ENCODE measurements at places on chromosomes 6 and 20. TPM values are rescaled to one million over a fixed set of nuclear protein-coding genes. Genes with fewer than 3 reads are reported as not detected.

- no peak for DNase-seq
Measured at GRCh38 chr6:159461266-159461665, 231.8 kb downstream of the SOD2 start.

GRCh38 chr6:37207903-37208456 lies 38.0 kb downstream of the PIM1 start:
- peak; percentile 95 for DNase-seq

DNA sequence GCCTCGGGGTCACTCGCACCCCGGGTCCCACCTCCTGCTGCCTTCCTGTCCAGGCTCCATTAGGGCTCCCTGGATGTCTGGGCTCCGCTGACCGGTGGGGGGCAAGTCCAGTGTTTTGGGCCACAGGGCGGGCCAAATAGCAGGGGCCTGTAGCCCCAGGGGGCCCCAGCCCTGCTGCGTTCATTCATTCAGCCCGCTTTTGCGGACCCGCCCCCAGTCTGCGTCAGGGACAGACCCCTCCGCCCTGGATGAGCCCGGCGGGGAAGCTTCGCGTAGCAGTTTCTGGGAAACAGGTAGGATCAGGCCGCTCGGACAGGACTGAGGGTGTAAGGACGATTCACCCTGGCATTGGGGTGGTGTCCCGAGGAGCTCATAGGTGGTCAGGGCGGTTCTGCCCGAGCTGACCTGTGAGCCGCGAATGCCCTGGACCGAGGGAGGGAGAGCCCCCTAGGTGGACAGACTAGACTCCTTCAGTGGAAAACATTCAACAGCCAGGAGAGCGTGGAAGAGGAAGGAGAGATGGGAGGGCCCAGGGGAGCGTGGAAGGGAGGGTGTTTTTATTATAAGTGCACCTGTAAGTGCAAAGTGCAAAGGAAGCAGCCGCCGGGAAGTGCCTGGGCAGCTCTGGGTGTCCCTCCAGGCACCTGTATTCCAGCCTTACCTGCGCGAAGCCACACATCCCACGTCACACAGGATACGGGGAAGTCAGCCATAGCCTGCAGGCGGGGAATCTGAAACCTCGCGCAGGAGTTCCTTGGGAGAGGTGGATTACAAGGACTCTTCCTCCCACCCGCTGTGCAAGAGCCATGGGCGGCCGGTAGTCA lies 662 bp downstream of the ENTPD6 start:
- no peak for DNase-seq

DNA sequence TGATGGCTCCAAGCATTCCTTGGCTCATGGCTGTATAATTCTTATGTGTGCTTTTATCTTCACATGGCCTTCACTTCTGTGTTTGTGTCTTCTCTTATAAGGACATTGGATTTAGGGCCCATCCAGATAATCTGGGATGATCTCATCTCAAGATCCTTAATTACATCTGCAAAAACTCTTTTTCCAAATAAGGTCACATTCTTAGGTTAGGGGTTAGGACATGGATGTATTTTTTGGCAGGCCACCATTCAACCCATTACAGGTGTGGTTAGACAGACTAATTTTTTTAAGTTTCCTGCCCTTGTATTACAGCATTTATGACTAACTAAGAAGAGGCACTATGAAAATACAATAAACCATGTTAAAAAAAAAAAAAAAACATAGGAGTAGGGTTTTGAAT lies 254.0 kb downstream of the TPBG start:
- no peak for DNase-seq

GRCh38 chr6:13924949-13925881 lies at the start of gene RNF182:
TSS of gene RNF182 (plus strand) at chr6:13924952. CDS start at chr6:13977120, 52,168 bp downstream.
- DNase-seq, result no peak

DNA sequence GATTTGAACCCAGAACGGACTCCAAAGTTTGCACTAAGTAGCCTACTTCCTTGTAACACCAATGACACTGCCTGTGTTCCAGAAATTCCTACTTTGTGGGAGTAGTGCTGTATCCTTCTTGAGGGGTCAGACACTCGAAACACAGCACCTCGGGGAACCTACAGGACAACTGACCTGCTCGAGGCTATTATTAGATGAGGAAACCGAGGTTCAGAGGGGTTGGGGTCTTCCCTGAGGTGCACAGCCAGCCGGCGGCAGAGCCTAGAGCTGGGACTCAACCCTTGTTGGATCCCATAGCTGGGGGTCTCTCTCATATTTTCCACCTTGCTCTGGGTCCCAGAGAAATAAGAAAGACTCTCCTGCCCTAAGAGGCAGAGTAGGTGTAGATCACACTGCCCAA lies 89.8 kb upstream of the PTPN1 start:
- no peak for DNase-seq

DNA sequence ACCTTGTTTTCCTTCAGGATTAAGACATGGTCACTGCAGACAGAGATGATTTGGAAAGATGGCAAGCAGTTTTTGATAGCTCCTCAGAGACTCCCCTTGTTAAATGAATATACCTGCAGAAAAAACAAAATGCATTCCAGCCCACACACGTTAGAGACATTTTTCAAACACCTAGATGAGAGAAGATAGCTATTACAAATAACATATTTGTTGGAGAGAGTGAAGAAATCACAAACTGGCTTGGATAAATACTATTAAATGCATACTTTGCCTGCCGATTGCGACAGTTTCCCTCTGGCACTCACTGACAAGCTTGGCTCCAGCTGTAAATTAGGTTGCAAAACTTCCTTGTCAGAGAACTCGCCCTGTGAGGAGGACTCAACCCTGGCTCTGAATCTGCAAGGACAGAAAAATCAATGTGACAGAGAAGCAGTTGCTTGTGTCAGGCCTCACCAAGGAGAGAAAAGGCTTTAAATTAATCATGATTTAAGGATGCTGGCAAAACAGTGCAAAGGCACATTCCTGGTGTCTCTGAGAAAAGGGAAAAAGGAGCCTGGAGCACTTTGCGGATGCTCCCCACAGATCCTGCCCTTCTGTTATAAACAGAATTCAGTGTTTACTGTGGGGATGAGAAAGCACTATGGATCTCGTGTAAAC lies 423.7 kb upstream of the MARCKS start:
- peak; percentile 94 for DNase-seq

- no peak for DNase-seq
Measured at GRCh38 chr6:108563292-108563691, 2.6 kb downstream of the FOXO3 start.

DNA sequence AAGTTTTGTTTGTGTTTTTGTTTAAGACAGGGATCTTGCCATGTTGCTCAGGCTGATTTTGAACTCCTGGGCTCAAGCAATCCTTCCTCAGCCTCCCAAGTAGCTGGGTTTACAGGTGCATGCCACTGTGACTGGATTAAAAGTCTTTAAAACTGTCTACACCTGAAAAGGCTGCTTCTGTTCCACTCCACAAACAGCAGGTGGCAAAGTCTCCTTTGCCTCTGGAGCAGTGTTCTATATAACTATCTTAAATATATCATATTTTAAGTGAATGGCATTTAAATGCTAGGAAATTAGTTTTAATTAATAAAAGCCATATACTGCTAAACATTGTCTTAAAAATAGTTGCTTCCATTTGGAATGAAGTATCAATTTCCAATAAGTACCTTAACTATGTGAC lies 89.2 kb upstream of the BCLAF1 start:
- no peak for DNase-seq

DNA sequence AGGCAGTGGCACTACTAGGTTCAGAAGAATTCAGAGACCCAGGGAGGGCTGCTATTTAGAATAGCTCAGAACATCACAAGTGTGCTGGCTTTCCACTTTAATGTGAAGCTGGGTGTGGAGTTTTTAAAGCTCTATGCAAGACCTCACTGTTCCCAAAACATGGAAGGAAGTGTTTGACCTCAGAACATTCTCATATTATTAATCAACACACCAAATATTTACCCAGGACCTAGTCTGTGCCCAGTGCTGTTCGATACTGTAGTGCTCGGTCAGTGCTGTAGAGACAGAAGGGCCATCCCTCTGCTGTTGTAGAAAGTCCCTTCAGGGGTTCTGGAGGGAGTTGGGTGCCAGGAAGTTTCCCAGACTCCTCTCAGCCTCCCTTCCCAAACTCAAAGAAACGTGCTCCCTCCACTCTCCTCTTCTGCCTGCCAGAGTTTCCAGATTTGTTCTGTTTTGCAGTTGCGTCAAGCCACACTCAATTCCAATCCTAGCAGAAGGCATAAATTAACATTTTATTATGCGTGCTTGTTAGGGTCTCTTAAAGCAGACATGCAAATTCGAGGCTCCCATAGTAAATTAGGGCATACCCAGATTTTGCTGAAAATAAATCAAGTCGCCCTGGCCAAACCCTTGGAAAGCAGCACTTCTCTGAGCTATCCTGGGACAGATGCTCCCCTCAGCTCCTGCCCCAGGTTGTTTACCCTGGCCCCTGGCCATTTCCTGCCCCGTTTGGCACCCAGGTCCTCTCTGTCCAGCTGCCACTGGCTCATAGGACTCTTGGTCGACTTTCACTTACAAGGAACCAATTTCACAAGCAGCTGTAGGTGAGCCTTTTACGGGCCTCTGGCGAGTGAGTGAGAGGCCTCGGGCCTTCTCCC lies 248.6 kb downstream of the HIVEP2 start:
- DNase-seq, result no peak

DNA sequence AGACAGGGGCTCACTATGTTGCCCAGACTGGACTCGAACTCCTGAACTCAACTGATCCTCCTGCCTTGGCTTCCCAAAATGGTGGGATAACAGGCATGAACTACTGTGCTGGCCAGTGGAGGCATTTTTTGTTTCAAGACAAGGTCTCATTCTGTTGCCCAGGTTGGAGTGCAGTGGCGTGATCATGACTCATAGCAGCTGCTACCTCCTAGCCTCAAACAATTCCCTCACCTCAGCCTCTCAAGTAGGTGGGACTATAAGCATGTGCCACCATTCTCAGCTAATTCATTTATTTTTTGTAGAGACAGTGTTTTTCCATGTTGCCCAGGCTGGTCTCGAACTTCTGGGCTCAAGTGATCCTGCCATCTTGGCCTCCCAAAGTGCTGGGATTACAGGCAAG lies 17.2 kb downstream of the ENPP3 start:
- no peak for DNase-seq

GRCh38 chr6:79605061-79605460 lies 26.1 kb upstream of the SH3BGRL2 start:
- DNase-seq, result no peak

DNA sequence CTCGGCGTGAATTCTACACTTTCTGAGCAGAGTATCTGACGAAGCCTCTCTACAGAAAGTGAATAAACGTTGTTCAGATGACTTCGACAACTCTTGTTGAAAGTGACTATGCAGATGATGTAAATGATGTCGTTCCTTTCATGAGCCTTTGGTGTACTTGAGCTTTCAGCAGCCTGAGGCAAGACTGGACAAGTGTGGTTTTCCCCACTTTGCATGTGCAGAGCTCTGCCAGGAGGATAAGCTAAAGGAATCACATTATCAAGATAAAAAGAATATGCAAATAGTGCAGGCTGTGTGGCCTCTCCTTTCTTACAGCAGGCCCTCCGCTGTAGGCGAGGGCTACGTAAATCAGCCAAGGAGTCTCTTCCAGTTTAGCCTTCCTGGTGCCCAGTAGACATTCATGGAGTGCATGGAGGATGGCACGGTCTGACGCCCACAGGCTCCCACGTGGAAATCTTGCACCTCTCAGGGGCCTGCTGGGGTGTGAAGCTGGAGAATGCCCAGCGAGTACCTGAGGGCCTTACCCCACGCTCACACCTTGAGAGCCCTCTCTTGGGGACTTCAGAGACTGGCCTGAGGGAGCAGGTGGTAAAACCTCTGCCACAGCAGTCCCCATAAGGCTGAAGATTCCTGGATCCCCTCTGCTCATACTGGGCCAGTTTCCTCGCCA lies 54.9 kb downstream of the RPP40 start:
- no peak for DNase-seq

DNA sequence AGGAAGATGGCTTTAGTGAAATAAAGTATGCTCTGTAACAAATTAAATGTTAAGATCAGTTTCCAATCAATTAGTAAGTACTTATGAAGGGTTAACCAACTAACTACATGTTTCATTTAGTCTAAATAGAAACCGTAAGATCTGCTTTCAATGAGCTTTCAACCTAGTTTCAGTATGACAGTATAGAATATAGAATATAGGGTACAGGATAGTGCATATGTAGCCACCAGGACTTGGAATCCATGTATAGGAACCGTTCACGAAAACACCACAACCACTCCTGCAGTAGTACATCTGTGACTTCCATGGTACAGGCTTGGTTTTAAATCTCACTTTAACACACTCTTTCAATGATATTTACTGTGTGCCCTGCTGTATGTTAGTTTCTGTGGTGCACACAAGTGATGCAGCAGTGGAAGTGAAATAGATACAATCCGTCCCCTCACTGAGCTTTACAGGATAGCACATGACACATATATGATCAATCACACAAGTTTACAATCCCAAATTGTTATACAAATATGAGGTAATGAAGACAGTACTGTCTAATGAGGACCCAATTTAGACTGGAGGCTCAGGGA lies 479.7 kb upstream of the MARCKS start:
- no peak for DNase-seq

- DNase-seq, result no peak
Measured at GRCh38 chr20:32203356-32204204, 4.0 kb downstream of the PLAGL2 start.

- no peak for DNase-seq
Measured at GRCh38 chr20:42099101-42099500, 480.9 kb upstream of the CHD6 start.

- no peak for DNase-seq
Measured at GRCh38 chr6:161667957-161668356, 394.1 kb upstream of the AGPAT4 start.

- no peak for DNase-seq
Measured at GRCh38 chr6:47690791-47691190, 7.6 kb upstream of the ADGRF4 start.

DNA sequence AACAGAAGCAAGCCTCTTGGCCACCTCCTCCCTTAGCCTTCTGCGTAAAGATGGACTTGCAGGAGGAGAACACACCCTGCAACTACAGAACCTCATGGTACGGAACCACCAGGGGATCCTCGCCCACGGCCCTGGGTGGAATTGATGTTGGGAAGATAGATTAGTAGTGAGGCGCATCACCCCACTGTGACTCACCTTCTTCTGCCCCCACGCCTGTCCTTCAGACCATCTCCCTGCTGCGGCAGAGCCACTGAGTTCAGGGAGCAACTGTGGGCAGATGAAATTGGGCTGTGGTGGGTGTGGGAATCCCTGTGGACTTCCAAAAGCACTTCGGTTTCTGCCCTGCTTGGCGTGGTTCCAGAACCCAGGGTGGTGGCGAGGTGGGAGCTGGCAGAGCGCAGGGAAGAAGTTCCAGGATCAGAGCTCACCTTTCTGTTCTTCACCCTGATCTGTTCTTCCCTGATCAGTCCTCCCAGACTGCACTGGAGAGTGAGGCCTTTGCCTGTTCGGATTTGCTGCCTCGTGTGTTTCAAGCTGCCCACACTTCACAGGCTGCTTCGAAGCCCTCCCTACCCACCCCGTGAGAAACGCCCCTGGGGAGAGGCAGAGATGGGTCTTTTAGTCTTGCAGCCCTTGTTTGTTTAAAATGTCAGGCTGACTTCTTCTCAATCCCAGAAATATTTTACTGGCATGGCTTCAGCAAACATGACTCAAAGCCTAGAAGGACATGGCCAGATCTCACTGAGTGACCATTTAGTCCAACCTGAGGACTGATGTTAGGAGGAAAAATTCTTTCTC lies 92.8 kb upstream of the MLN start:
- DNase-seq, result no peak

The MAS1 gene
- 0.05 TPM for total RNA-seq

The RSPO4 gene
- not detected for total RNA-seq

The OPRM1 gene
- total RNA-seq, result not detected

The SPATS1 gene
- 0.23 TPM for total RNA-seq

The SFTA2 gene
- not detected for total RNA-seq

The C6orf141 gene
- 4.2 TPM for total RNA-seq

The PLCB4 gene
- 8.3 TPM for total RNA-seq

The SENP6 gene
- 58.0 TPM for total RNA-seq

The ZC3H12D gene
- 2.2 TPM for total RNA-seq

The NRSN1 gene
- total RNA-seq, result not detected

The CST2 gene
- not detected for total RNA-seq

The C6orf136 gene
- total RNA-seq, result 13.8 TPM

The GPLD1 gene
- 58.6 TPM for total RNA-seq

All from lower leg skin (tissue), 4 donors.